ENCODE measurements at places on chromosomes 1 and 21. TPM values are rescaled to one million over a fixed set of nuclear protein-coding genes. Genes with fewer than 3 reads are reported as not detected.

CYP4A11 gene
- total RNA-seq, result not detected

RNU1-3 gene
- 874 TPM for total RNA-seq

CRYAA gene
- total RNA-seq, result not detected

PTPRC gene
- 422 TPM for total RNA-seq

S100A7 gene
- total RNA-seq, result not detected

SEMA6C gene
- total RNA-seq, result 4.1 TPM

SYTL1 gene
- total RNA-seq, result 39.6 TPM

RCSD1 gene
- 56.4 TPM for total RNA-seq

TRIM17 gene
- total RNA-seq, result 1.3 TPM

TTLL7 gene
- 0.36 TPM for total RNA-seq

PLA2G2F gene
- total RNA-seq, result not detected

GPR161 gene
- 0.14 TPM for total RNA-seq

SRGAP2C gene
- total RNA-seq, result 14.6 TPM

DNA sequence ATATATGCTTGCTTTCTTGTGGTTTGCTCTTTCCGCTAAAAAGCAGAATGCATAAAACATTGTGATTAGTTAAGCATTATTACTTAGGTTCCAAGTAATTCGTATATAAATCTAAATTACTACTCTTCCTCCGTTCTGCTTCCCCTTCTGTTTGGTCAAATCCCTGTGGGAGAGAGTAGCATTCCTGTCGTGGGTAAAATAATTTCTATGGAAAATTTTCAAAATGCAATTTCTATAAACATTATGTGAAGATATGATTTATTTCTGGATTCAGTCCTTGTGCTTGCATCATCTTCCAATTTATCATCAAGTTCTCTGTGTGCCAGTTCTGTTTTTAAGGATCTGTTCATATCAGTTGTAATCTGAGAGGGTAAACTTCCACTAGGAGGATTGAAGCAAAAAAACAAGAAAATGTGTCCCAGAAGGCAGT lies 7.2 kb upstream of the WARS2 start:
- no peak for DNase-seq

DNA sequence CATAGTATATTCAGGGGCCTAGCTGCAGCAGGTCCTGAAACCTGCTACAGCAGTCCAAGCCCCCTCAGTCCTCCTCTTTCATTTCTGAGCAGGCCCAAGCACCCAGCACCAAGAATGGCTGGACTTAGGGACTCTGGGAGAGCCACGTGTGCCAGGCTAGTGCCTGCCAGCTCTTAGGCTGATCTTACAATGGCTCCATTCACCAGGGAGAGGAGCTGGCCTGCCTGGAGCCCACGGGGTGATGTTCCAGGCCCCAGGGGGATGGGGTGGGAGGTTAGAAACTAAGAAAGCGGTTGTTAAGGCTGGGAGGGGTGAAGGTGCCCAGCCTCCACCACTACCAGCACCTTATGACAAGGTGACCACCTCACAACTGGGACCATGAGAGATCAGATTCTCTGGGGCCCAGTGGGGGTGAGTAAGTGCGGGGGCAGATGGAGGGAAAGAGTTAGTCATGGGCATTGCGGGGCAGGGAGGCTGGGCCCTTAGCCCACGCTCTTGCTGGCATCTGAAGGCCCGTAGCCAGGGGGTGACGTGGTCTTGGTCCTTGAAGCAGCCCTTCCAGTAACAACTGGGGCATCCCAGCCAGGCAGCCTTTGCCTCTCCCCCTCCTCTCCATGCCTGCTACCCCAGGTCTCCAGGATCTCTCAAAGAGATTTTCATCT lies 30.3 kb upstream of the CLIC4 start:
- DNase-seq, result peak; percentile 26

DNA sequence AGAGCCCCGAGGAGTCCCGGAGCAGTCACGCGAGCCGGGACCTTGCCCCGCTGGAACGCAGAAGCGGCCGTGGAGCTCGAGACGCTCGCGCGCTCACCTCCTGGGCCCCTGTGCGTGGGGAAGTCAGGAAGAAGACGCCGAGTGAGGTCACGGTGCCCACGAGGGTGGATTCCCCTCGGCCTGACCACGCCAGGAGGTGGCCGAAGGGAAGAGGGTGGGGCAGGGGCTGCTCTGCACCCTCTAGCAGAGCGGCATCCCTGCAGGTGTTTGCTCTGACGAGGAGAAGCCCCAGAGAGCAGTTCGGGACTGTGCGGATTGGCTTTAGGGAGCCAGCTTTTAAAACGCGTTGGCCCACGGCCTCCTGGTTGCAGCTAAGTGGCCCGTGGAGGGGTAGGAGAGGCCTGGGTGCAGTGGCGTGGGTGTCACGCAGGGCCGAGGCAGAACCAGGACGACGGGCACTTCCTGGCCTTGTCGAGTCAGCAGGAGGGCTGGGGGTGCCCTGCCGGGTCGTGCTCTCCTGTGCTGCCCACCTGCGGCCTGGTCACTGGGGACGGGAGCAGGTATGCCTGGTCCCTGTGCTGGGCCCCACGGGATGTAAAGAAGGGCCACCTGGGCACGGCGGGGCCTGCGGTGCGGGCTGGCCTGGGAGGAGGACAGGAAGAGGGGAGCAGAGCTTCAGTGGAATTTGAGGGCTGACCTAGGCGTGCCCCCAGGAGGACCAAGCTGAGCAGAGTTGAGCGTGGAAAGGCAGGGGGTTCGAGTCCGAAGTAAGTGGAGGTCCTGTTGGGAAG lies 1.0 kb downstream of the PDXK start:
- DNase-seq, result no peak

GRCh38 chr1:243287652-243288051 lies 31.8 kb downstream of the SDCCAG8 start:
- DNase-seq, result no peak

DNA sequence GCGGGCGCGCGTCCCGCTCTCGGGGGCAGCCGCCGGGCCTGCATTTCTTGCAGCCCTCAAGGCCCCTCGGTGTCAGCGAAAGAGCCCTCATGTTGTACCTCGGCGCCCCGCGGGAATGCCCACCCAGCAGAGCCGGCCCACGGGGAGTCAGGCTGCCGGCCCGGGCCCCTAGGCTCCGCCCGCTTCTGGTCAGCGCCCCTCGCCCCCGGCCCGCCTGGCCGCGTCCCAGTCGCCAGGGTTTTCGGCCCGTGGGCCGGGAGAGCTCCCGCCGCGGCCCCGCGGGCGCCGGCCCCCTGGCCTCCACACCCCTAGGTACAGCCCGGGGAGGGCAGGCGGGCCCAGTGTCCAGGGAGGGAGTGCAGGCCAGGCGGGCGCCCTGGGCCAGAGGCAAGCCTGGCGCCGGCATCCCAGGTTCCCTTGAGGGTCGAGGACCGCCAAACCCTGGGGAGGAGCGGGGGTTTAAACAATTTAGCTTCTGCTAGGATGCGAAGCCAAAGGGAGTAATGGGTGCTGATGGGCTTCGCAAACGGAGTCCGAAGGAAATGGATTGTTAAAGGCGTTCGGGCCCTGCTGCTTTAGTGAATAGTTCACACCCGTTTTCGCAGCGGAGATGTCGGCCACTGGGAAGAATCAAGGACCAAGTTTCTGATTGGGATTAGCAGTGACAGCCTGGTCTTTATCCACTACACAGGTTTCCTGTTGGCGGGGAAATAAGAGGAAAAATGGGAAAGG lies 486 bp upstream of the KCNA3 start:
- DNase-seq, result no peak

GRCh38 chr1:167446966-167447365 lies 71.4 kb downstream of the CD247 start:
- DNase-seq, result no peak

GRCh38 chr1:9073143-9073542 lies 3.7 kb upstream of the SLC2A5 start:
- DNase-seq, result no peak

- DNase-seq, result no peak
Observed at GRCh38 chr1:30334767-30335166, 388.6 kb downstream of the MATN1 start.

DNA sequence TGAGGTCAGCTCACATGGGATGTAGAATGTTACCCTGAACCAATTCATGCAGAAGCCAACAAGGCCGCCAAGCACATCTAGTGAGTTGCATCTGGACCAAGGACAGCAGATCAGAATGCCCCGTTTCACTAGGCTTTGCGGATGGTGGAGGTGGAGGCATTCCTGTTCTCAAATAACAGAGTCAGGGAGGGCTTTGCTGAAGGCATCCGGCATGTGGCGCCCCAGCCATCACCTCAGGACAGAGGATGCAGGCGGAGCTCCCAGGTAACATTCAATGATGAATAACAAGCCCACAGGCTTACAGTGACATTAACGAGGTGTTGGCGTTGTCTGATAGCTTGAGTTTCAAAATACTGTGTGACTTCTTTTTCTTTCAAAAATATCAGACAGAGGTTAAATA lies 476.2 kb downstream of the CAMTA1 start:
- DNase-seq, result no peak

DNA sequence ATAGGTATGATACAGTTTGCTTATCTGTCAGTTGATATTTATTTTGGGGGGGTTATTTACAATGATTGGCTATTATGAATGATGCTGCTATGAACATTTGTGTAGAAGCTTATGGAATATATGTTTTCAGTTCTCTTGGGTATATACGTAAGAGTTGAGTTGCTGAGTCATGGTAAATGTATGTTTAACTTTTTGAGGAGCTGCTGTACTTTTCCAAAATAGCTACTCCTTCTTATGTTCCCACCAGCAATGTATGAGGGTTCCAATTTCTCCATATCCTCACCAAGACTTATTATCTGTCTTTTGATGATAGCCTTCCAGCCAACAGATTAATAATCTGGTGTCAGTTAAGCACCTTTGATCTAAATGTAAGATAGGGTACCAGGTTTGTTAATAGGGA lies 11.9 kb downstream of the SOAT1 start:
- no peak for DNase-seq

DNA sequence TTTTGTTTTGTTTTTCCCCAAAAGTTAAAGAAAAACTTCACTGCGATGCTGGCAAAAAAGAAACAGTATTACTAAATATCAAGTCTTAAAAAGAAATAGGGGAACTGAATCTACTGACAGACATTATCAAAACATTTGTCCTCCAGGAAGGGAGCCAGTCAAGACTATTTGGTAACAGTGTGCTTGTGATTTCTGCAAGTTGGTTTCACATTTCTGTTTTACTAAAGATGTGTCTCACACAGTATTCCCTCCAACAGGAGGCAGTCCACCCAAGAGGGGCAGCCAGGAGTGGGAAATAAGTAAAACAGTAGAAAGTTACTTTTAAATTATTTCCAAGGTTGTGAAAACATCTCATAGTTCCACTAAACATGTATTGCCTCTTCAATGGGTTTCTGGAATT lies 74.4 kb upstream of the SDC3 start:
- DNase-seq, result no peak

GRCh38 chr1:181128592-181129497 lies 40.3 kb downstream of the IER5 start:
- DNase-seq, result no peak

- no peak for DNase-seq
Observed at GRCh38 chr21:28822123-28822399, 170.6 kb downstream of the LTN1 start.

GRCh38 chr1:229271448-229272159 lies 693 bp downstream of the RAB4A start:
- peak; percentile 55 for DNase-seq

GRCh38 chr21:39847877-39848276 lies 19.4 kb upstream of the PCP4 start:
- DNase-seq, result no peak

DNA sequence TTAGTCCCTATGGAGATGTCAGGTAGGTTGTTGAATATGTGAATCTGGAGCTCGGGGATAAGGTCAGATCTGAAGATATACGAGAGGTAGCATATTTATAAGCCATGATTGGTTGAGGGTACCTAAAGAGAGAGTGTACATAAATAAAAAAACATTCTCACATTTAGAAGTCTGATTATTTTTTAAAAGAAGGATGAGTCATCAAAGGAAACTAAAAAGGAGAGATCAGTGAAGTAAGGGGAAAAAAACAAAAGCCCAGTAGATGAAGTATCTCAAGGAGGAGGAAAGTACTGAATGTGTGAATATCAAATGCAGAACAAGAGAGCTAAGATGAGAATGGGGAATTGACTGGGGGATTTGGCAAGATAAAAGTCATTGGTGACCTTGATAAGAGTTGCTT lies 15.7 kb upstream of the ANGPTL1 start:
- no peak for DNase-seq

GRCh38 chr1:110060034-110060661 lies 10.3 kb downstream of the ALX3 start:
- DNase-seq, result peak; percentile 75

DNA sequence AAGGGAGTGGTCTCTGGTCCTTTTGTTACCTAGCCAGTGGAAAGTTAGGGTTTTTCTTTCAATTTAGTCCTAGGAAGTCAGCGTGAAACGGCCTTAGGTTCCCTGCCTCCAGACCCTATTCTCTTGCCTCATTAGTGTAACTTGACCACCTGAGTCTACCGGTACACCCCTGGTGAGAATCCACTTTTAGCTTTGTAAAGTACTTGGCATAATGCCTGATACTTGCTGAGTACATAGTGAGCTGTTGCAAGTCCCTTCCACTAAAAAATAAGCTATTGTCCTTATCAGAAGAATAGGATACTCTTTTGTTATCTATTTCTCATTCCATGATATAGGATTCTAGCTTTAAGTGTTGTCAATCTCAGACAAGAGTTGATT lies 228.8 kb downstream of the ST6GALNAC3 start:
- DNase-seq, result no peak

- no peak for DNase-seq
Observed at GRCh38 chr1:14733048-14733778, 134.7 kb downstream of the KAZN start.

GRCh38 chr1:215215846-215216245 lies 133.3 kb downstream of the KCNK2 start:
- no peak for DNase-seq

GRCh38 chr1:66231217-66231616 lies 302.7 kb upstream of the SGIP1 start:
- DNase-seq, result no peak

- DNase-seq, result no peak
Observed at GRCh38 chr1:79929356-79929755, 922.8 kb upstream of the ADGRL4 start.

- no peak for DNase-seq
Observed at GRCh38 chr1:110228381-110228780, 18.3 kb downstream of the KCNC4 start.

DNA sequence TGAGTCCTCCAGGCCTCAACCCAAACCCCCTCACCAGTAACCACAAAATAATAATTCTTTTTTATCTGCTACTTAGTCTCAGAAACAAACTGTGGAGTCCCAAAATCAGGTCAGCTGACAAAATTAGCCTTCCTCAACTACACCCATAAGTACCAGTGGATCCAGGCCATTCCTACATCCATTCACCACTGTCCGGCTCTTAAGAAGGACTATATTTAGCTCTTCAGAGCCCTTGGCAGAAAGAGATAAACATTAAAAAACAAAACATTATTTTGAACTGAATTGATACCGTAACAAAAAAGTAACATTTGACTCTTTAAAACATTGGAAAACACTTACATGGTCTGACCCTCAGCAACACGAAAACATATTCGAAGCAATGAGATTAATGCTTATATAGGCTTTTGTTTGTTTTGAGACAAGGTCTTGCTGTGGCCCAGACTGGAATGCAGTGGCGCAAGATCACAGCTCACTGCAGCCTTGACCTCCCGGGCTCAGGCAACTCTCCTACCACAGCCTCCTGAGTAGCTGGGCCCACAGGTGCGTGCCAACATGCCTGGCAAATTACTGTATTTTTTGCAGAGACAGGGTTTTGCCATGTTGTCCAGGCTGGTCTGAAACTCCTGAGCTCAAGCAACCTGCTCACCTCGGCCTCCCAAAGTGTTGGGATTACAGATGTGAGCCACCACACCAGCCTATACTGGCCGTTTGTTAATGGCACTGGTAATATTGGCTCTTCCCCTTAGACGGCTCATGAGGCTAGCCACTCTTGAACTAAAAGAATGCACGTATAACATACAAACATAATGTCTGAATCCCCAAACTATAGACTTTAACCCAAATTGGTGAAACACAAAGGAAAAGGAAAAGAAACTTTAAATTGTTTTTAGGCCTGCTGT lies 330.7 kb downstream of the SMYD3 start:
- no peak for DNase-seq

All from activated naive CD8-positive, alpha-beta T cell treated with anti-CD3 and anti-CD28 coated beads for 36 hours (primary cell).